ENCODE measurements at places on chromosomes 6 and 20. TPM values are rescaled to one million over a fixed set of nuclear protein-coding genes. Genes with fewer than 3 reads are reported as not detected.
A peak's percentile ranks its signal among the peaks of the same experiment; 100 is the strongest.

GRCh38 chr6:147561726-147562125, 53.2 kb downstream of the SAMD5 start:
- DNase-seq = peak; percentile 73

HUS1B gene
- 0.18 TPM for total RNA-seq

NKAIN4 gene
- 0.20 TPM for total RNA-seq

- DNase-seq = peak; percentile 63
Measured at GRCh38 chr6:74899416-74899815, 306.4 kb downstream of the COL12A1 start.

DNA sequence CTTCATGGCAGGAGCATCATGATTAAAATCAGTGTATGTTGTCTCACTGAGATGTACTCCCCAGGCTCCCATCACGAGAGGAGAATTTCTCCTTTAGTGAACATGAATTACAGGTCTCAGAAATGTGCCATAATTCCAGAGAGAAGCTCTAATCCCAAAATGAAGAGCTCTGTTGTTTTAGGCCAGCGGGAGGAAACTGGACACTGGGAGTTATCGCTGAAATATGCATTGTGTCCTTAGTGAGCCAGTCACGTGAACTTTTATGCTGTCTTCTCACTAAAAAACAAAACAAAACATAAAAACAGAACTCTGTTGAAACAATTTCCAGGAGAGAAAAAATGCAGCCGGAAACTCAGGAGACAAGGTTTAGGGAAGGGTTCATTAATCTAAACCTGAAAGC, 315.7 kb upstream of the NT5E start:
- DNase-seq = no peak

DDO gene
- total RNA-seq = 0.07 TPM

GRCh38 chr6:36971921-36972673, 13.9 kb downstream of the MTCH1 start:
- no peak for DNase-seq

BTN1A1 gene
- not detected for total RNA-seq

SLC35D3 gene
- not detected for total RNA-seq

- no peak for DNase-seq
Measured at GRCh38 chr6:107621229-107621937, 131.5 kb downstream of the SOBP start.

DNA sequence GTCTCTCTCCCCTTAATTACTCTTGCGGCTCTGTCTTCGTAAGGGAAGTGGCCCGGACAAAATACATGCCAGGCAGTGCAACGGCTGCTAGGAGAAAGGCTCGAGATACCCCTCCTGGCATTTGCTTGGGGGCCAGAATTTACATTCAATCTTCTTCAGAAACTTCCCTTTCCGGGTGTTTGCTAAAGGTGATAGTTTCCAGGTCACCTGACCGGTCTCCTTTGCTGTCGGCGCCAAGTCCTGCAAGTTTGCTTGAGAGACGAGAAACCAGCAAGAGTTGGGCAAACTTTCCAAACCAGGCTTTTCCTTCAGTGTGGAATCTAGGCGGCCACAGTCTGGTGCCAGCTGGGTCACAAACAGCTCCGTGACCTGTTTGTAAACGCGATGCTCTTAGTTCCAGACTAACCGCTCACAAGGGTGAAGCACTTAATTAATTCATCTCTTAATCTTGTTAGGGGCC, 563 bp upstream of the SRSF3 start:
- no peak for DNase-seq

GPLD1 gene
- total RNA-seq = 0.03 TPM

E2F1 gene
- total RNA-seq = 16.5 TPM

- DNase-seq = no peak
Measured at GRCh38 chr6:107585815-107586435, 96.0 kb downstream of the SOBP start.

GRCh38 chr6:21842875-21843645, 249.5 kb downstream of the SOX4 start:
- DNase-seq = no peak

DNA sequence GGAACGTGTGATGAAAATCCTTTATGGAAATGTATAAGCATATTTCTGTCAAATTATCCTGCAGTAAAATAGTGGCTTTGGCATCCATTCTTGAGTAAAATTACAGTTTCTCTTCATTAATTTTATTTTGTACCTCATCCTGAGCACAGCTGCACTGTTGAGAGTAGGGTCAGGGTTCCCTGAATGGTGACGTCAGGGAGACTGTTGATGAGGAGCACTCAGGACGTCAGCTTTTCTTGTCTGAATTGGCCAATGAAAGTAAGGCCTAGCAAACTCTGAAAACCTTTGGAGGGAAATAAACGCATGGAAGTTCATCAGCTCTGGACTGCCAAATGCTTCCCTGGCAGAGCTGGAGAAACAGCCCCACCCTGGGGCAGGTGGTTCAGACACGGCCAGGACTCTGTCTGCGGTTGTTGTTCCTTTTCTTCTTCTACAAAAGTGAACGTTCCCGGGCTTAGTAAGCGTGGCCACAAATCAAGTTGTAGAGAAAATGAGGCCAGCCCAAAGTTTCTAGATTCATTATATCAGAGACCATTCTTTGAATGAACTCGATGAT, 179.7 kb upstream of the EXOC2 start:
- DNase-seq = no peak

WFDC10B gene
- total RNA-seq = not detected

- peak; percentile 67 for DNase-seq
Measured at GRCh38 chr6:157260735-157261410, 62.4 kb downstream of the TMEM242 start.

RAB22A gene
- 19.3 TPM for total RNA-seq

DNA sequence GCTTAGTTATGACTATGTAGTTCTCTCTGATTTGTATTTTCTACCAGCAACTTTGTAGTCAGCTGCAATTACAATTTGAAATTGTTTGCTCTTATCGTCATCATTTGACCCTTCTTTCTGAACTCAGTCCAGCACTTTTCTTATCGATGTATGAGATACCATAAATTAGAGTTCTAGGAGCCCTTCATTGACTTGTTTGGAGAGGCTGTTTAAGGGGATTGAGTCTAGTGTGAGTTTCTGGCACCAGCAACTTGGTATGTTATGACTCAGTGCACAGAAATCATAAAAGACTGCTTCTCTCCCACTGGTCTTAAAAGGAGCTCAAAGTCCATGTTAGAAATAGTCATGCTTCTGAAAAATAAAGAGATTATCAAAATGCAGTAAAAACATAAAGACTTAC, 190.3 kb downstream of the TENT5A start:
- peak; percentile 41 for DNase-seq

DNA sequence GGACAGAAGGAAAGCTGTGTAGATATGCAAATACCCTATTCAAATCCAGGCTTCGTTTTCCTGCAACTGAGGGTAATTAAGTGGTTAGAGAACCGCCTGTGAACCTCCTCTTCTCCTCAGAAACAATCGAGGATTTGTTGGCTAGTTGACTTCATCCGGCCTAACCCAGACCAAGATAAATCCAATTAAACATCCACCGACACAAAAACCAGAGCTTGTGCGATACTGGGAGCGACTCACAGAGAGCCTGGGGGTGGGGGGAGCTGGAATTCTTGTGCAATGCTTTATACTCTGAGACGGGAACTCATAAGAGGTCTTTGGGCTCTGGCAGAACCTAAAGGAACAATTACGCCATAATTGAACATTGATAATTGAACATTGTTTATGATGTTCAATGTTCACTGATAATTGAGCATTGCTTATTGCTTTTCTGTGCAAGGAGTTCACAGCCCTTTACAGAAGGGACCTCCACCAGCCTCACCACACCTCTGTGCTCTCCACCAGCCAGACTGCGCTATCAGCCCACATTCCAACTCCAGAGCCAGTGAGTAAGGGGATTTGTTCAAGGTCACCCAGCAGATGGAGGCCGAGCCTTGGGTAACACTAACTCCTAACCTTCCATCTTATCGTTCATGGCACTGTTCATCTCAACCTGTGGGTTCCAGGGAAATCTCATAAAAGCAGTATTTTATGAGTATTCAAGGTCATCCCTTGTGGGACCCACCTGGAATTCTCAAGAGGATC, 429.6 kb upstream of the JARID2 start:
- DNase-seq = no peak

GRCh38 chr6:107129370-107129925, 14.1 kb upstream of the BEND3 start:
- no peak for DNase-seq

NFATC2 gene
- under 0.01 TPM for total RNA-seq

DNA sequence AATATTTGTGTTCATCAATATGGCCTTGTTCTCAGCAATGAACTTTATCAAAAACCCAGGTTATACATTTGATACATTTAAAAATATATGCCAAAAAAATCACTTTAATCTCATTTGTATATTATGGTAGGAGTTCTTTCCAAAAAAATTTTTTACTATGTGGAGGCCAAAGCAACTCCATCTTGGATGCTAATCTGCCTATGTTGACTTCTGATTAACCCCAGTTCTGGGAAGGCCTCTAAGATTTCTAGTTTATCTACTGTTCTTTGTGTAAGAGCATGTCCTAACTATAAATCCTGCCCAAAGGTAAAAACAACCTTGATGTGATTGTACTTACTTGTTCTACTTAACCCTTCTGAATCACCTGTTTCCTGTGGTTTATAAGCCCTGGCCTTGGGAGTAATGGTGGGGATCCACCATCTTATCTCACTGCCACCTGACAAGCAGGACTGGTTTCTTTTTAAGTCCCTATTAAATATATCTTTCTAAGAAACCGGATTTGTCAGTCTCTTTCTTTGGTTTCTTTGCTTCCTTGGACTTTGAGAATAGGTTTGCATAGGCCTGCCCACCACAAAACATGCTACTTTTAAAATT, 46.7 kb downstream of the RNGTT start:
- peak; percentile 71 for DNase-seq

DNA sequence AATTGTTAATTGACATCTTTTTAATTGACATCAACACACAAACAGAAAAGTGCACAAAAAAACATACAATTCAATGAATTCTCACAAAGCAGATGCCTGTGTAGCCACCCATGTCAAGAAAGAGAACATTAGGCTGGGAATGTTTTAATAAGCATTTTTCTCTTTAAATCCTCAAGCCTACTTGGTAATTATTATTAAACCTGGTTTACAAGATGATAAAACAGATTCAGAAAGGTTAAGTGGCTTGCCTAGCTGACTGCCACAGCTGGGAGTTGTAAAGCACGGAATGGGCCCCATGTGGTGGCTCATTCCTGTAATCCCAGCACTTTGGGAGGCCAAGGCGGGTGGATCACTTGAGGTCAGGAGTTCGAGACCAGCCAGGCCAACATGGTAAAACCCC, 90.0 kb upstream of the AKAP12 start:
- no peak for DNase-seq

DNA sequence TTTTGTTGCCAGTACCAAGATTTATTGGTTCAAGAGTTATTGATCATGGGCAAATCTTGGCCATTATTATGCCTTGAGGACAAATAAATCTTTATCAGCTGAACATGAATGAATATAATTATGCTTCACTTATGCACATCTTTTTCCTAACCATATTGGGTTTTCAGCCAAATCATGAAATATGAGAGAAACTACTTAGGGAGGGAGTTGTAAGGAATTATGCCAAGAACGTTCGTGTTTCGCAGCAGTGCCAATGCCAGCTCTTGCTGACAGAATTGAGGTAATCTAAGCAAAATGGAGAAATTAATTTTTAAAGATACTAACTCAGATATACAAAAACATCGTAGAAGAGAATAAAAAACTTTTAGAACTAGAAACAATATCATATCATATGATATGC, 301.1 kb upstream of the SASH1 start:
- no peak for DNase-seq

TUBB2B gene
- not detected for total RNA-seq

UBE2J1 gene
- total RNA-seq = 26.4 TPM

DNA sequence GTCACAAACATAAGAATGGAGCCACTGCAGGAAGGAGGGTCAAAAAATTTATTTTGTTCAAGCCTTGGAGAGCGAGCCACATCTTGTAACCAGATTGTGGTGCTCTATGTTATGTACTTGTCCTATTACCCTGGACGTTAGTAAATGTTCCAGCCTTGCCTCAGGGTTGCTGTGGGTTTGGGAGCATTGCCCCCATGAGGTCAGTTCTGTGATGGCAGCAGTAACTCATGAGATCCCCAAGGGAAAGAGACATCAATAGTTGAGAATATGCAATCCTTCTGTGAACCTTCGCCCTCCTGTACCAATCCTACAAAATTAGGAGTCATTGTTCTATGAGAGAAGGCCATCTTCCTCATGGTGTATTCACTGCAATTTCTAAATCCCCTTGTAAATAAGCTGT, 16.4 kb upstream of the CFAP206 start:
- no peak for DNase-seq

DNA sequence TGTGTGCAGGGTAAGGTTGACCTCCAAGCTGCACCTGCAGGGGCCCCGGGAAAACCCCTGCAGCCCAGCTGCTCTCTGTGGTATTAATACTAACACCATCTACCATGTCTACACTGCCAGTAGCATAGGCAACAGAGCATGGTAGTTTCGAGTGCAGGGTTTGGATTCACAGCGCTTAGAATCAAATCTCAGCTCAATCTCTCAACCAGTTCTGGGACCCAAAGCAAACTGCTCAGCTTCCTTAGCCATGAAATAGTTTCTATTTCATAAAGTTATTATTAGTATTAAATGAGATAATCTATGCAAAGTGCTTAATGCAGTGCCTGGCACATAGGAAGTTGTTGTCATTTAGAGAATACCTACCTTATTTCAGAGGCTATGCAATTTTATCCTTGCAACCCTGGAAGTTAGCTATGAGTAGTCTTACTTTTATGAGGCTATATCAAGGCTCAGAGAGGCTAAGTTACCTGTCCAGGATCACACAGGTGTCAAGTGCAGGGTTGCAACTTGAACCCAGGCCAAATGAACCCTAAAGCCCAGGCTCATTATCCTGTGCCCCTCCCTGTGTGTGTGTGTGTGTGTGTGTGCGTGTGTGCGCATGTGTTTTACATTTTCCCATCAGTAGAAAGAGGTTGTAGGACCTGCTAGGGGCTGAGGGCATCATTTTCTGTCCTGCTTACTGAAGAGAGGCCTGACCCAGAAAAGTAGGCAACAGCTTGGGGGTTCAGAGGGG, 27.6 kb upstream of the MRPS18A start:
- no peak for DNase-seq

GRCh38 chr20:19451923-19452295, 239.5 kb downstream of the SLC24A3 start:
- DNase-seq = no peak

GPANK1 gene
- total RNA-seq = 17.2 TPM

DNA sequence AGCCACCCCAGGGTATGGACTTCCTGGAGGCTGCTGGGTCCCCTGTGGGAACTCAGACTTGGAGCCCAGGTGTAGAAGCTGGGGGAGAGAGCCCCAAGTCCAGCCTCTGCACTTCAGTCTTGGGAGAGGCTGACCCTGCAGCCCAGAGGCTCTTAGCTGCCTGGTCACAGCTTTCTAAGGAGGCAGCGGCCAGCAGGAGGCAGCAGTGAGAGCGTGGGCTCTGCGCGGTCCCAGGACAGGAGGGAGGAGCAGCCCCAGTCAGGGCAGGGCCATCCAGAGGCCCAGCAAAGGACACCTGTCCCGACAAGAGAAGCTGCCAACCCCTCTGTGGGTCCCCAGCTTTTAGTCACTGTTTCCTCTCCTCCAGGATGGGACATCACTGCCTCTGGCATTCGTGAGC, 9.4 kb downstream of the TREML2 start:
- DNase-seq = no peak

- DNase-seq = no peak
Measured at GRCh38 chr6:50289366-50289765, 239.6 kb upstream of the DEFB112 start.

NNAT gene
- 0.54 TPM for total RNA-seq

Data from foreskin keratinocyte (primary cell).